SJSA1 (cell line): ENCODE measurements at places on chromosomes 4 and X. TPM values are rescaled to one million over a fixed set of nuclear protein-coding genes. Genes with fewer than 3 reads are reported as not detected.

CXorf49B gene
- total RNA-seq, result not detected in 2 replicates

DKK2 gene
- 8.9 and 15.7 TPM in 2 replicates for total RNA-seq

POU3F4 gene
- not detected in 2 replicates for total RNA-seq

PLAC8 gene
- total RNA-seq, result 123 and 141 TPM in 2 replicates

CRLF2 gene
- not detected in 2 replicates for total RNA-seq

NPY2R gene
- not detected in 2 replicates for total RNA-seq

GRCh38 chr4:94722748-94723147, 35.0 kb upstream of the BMPR1B start:
- H3K27me3 ChIP-seq, result no peaks in the 10 kb centered on the region
- no peak overlapping the region for H3K27ac ChIP-seq
- H3K4me3 ChIP-seq, result no peak overlapping the region
- no peak for DNase-seq
- no peaks in the 10 kb centered on the region for H3K36me3 ChIP-seq
- no peaks in the 10 kb centered on the region for H3K4me1 ChIP-seq

DNA sequence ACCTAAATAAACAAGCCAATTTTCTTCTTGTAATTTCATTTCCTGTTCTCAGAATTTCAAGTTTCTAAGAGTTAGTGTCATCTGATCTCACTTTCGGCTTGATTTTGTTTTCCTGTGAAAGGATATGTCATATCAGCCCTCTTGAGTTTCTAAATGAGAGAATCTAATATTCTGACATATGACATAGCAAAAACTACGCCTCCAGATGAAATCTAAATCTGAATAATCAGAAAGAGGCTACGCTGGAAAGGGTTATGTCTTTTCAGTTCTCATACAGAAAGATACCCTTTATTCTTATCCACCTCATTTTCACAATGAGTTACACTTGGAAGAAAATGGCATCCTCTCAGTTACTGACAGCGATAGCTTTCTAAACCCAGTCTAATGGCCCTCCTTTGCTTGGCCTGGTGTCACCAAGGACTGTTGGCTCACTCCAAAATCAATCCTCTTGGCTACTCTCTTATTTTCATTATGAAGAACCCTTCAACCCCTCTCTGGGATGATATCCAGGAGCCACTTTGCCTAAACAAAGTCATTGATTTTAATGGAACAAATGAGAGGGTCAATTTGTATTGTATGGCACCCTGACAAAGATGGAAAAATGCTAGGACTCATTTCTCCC, 65.6 kb downstream of the ASB9 start:
- no peak overlapping the region for H3K27ac ChIP-seq
- H3K4me1 ChIP-seq, result peaks cover 18% of the 10 kb centered on the region
- DNase-seq, result no peak
- H3K36me3 ChIP-seq, result no peaks in the 10 kb centered on the region

DNA sequence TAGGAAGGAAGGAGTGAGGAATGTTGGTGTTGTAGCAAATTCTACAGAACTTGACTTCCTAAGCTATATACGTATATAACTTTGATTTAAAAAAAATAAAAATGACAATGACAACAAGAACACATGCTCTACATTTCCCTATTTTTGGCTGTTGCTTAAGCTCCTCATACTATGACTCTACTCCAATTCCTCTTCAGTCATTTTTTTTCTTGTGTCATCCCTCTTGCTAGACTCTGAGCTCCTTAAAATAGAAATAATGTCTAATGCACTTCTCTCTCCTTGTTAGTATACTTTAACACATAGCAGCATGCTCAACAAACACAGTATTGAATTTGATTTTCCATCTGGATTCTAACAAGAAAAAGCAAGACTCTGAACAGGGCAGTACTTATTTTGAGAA, 144.0 kb downstream of the HDX start:
- no peak for DNase-seq
- no peaks in the 10 kb centered on the region for H3K36me3 ChIP-seq
- no peak overlapping the region for H3K4me3 ChIP-seq
- no peak overlapping the region for H3K27ac ChIP-seq
- H3K4me1 ChIP-seq, result no peaks in the 10 kb centered on the region; the same call in 1 of the 2 replicates

DNA sequence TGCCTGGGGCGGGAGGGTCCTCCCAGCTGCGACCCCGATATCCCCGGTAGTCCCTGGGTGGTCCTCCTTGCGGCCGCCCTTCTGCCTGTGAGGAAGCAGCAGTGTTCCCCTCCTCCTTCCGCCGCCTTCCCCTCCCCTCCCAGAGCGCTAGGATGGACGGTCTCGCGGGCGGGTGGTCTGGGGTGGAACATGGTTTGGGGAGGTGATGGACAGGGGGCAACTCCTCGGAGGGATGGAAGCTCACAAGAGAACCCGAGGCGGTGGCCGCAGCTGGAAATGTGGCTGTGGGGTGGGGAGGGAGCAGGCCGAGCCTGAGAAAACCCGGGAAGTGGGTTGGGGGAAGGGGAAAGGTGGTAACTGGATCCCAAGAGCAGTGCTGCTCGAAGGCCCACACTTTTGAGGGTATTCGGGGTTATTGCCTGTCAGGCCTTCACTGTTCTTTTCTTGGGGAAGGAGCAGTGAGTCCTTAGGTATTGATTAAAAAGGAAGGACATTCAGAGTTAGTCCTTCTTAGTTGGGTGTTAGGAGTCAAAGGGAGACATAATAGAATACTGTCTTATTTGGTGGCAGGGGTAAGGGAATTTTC, 581 bp downstream of the UBE2K start:
- H3K4me1 ChIP-seq, result peaks cover 4% of the 10 kb centered on the region; the same call in 1 of the 2 replicates
- peak overlapping the region; percentile 71 for H3K4me3 ChIP-seq
- H3K27me3 ChIP-seq, result no peaks in the 10 kb centered on the region
- H3K36me3 ChIP-seq, result peaks cover 10% of the 10 kb centered on the region
- peak; percentile 39 for DNase-seq

- no peak overlapping the region for H3K4me3 ChIP-seq
- no peak overlapping the region for H3K27ac ChIP-seq
- H3K27me3 ChIP-seq, result no peaks in the 10 kb centered on the region
- no peak for DNase-seq
Measured at GRCh38 chrX:132226169-132226568, 6.9 kb upstream of the RAP2C start.

DNA sequence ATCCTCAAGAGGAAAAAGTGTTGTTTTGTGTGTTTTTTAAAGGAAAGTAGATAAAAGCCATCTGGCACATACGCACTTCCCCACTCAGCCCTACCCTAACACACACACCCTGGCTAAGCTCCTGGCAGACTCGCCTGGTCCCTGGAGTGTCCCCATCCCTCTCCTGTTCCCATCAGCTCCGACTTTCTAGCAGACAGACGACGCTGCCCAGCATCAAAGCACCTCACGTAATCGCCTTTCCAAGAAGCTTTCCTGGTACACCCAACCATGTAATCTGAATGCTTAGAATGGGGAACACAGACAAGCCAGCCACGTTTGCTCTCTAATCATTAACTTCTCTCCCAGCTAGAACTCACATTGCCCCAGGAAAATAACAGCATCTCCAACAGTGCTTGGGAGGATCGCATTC, 116.2 kb downstream of the AFAP1 start:
- H3K4me1 ChIP-seq, result peaks cover 55% of the 10 kb centered on the region
- H3K4me3 ChIP-seq, result no peak overlapping the region
- peak overlapping the region; percentile 53 for H3K27ac ChIP-seq

GRCh38 chr4:130675266-130675665, 1579.3 kb downstream of the C4orf33 start:
- no peak for DNase-seq
- no peaks in the 10 kb centered on the region for H3K27me3 ChIP-seq
- no peak overlapping the region for H3K27ac ChIP-seq
- H3K4me3 ChIP-seq, result no peak overlapping the region
- H3K36me3 ChIP-seq, result no peaks in the 10 kb centered on the region
- H3K4me1 ChIP-seq, result no peaks in the 10 kb centered on the region
